Tibial nerve (tissue), 4 donors: ENCODE measurements at places on chromosomes 16 and 17. TPM values are rescaled to one million over a fixed set of nuclear protein-coding genes. Genes with fewer than 3 reads are reported as not detected.

The CLN3 gene
- total RNA-seq: 29.9 TPM

The GAA gene
- total RNA-seq: 81.9 TPM

The HAP1 gene
- total RNA-seq: not detected

The PIRT gene
- total RNA-seq: not detected

The HBM gene
- total RNA-seq: 3.3 TPM

- no peak overlapping the region for H3K4me3 ChIP-seq
- peaks cover 18% of the 10 kb centered on the region for H3K4me1 ChIP-seq
- no peak for DNase-seq
- H3K27ac ChIP-seq: no peak overlapping the region
- no peaks in the 10 kb centered on the region for H3K36me3 ChIP-seq
- H3K27me3 ChIP-seq: no peaks in the 10 kb centered on the region
Measured at GRCh38 chr17:77824780-77825280, 133.7 kb upstream of the TNRC6C start.

DNA sequence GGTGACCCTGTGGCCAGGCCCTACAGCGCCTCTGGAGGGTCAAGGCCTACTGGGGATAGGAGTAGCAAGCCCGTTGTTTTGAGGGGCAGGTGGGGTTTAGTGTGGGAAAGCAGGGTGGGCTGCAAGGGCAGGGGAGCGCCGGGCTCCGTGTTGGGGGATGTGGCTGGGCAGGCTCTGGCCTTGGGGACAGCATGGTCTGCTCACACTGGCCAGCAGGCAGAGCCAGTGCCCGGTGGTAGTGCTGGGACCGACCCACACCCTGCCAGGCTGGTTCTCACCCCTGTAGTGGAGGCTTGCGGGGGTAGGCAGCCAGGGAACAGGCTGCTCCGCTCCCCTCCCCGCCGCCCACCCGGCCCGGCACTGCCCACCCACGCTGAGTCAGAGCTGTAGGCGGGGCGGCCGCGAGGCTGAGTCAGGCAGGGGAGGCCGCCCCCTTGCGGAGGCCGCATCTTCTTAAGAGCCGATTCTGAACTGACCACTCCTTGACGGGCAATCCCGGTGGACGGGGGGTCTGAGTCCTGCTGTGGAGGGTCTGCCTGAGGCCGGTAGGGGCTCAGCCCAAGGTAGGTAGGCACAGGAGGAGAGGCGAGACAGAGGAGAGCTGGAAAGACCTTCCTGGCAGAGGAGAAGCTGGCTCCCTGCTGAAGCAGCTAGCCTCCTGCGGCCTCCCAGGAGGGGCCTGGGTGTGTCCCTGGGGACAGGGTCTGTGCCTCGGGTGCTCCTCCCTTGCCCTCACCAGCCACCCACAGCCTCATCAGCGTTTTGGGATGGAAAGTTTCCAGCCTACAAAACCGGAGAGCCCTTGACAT lies 62.4 kb downstream of the BAIAP2 start:
- peak overlapping the region; percentile 95 for H3K27ac ChIP-seq
- no peak overlapping the region for H3K4me3 ChIP-seq
- no peaks in the 10 kb centered on the region for H3K27me3 ChIP-seq
- H3K36me3 ChIP-seq: no peaks in the 10 kb centered on the region
- DNase-seq: peak; percentile 83

DNA sequence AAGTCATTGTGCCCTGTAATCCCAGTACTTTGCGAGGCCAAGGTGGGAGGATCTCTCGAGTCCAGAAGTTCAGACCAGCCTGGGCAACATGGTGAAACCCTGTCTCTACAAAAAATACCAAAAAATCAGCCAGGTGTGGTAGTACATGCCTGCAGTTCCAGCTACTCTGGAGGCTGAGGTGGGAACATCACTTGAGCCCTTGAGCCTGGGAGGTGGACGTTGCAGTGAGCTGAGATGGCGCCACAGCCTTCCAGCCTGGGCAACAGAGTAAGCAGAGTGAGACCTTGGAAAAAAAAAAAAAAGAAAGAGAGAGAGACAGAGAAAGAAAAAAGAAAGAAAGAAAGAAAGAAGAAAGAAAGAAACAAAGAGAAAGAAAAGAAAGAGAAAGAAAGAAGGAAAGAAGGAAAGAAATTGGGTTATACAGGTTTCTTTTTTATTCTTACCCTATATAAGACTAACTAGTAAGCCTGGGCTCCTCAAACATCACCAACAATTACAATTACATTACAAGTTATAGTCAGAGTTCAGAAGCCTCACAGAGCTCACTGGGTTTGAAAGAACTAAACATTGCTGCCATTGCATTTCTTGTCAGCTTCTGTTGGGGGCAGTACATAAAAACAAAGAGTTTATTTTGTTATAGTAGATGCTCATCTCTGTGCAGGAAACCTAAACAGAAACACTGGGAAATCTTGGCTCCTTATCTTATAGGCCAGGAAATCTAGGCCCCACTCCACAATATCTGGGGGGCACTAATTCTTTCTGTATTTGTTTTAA lies 6.7 kb upstream of the ABCA9 start:
- H3K27me3 ChIP-seq: no peaks in the 10 kb centered on the region
- H3K4me3 ChIP-seq: no peak overlapping the region
- H3K4me1 ChIP-seq: peaks cover 14% of the 10 kb centered on the region
- H3K36me3 ChIP-seq: no peaks in the 10 kb centered on the region
- DNase-seq: no peak
